ENCODE measurements at places on chromosomes 6 and 20. TPM values are rescaled to one million over a fixed set of nuclear protein-coding genes. Genes with fewer than 3 reads are reported as not detected.

The MPIG6B gene
- total RNA-seq, result 0.52 TPM

The GRIK2 gene
- 1.5 TPM for total RNA-seq

The CST5 gene
- total RNA-seq, result not detected

The TCEA2 gene
- 41.3 TPM for total RNA-seq

The DYNLT2 gene
- 1.1 TPM for total RNA-seq

The TGM2 gene
- 500 TPM for total RNA-seq

The ANKRD60 gene
- not detected for total RNA-seq

The POLH gene
- 11.0 TPM for total RNA-seq

The GPR6 gene
- total RNA-seq, result not detected

The SPATS1 gene
- total RNA-seq, result not detected

The SCUBE3 gene
- 15.2 TPM for total RNA-seq

The CLIC5 gene
- 7.6 TPM for total RNA-seq

Measured in posterior vena cava (tissue), 2 donors.